Kidney capillary endothelial cell (primary cell): ENCODE measurements at places on chromosomes 2 and 18.
A peak's percentile ranks its signal among the peaks of the same experiment; 100 is the strongest.

GRCh38 chr2:39275016-39275415, 31.2 kb upstream of the CDKL4 start:
- DNase-seq, result no peak

DNA sequence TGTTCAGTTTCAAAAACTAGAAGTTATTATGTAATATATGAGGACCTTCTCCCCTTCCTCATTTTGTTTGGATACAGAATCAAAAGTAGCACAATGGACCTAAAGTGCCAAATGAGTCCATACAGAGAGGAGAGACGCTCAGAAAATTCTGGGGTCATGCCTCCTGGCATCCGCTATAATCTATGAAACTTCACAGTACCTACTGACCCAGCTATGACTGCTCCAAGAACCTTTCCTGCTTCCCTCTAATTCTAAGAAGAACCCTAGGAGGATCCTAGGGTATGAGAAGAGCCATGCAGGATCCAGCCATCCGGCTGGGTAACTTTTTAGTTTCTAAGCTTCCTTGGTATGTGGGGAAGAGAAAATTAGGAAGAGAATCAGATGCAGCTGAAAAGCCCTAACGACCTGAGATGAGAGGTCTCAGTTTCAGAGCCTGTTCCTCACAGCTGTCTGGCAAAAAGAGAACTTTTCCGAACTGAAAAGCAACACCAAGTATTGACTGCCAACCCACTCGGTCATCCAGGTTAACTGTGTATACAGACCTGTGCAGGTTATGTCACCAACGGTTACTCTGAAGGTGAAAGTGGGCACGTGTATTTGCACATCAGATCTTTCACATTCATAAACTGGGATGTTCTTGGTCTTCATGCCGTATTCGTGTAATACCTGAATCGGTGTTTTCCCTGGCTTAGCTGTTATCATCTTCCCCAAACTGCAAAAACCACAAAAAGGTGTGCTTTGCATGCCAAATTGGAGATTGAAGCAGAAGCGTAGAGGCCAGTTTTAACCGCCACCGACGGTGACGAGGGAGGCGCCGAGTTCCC, 1.1 kb downstream of the PRKRA start:
- DNase-seq, result peak; percentile 10

- no peak for DNase-seq
Observed at GRCh38 chr2:66269166-66269565, 165.8 kb upstream of the MEIS1 start.

GRCh38 chr18:77766421-77766820, 516.8 kb downstream of the GALR1 start:
- no peak for DNase-seq

DNA sequence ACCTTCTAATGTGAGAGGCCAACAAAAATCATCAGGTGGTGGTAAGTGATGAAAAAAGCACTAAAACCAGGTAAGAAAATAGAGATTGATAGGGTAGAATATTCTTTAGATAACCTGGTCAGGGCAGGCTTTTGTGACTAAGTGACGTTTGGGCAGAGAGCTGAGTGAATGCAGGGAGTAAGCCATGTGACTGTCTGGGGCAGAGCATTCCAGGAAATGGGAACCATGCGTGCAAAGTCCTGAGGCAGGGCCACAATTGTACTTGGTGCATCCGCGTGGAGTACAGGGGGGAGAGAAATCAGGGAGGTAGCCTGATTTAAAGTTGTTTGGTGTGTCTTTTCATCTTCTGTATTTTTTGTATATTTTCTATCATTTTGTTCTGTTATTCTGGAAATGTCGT, 102.5 kb downstream of the LYPD6B start:
- DNase-seq, result no peak

GRCh38 chr2:172614932-172615331, 59.0 kb downstream of the PDK1 start:
- no peak for DNase-seq

GRCh38 chr2:230738391-230738811, 25.8 kb downstream of the CAB39 start:
- no peak for DNase-seq

DNA sequence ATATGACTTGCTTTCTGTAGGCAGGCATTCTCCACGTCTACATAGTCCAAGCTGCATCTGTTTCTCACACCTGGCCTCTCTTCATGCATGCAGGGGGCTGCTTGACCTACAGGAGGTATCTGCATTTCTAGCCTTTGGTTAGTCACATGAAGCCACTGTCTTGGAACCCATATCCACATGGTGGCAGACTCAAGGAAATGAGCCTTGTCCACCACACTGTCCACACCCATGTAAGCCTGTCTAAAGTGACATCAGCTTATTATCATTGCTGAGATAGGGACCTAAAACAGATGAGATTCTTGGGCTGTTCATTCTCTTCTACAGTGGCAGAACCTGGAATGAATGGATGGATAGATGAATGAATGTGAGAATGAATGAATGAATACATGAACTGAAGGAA, 160.4 kb downstream of the DOCK10 start:
- no peak for DNase-seq

- DNase-seq, result no peak
Observed at GRCh38 chr2:68100189-68100588, 37.4 kb upstream of the C1D start.

GRCh38 chr2:224560549-224560948, 24.6 kb downstream of the CUL3 start:
- no peak for DNase-seq

- DNase-seq, result no peak
Observed at GRCh38 chr2:39685126-39685525, 19.4 kb downstream of the TMEM178A start.

DNA sequence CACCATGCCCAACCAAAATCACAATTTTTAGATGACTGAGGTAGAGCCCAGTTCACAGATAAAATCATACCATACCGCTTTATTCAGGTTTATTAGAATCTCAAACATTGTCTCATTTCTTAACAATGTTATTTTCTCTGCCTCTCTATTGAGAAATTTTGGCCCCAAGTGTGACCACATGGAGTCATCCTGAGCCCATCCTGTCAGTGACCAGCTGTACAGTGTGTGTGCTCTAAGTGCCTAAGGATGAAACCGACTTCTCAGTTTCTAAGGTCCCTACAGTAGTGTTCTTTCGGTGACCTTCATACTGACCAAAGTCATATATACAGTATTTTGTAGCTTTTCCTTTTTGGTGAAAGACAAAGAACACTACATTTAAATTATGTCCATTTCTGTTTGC, 123.7 kb upstream of the MSTN start:
- no peak for DNase-seq

- DNase-seq, result no peak
Observed at GRCh38 chr18:74506448-74507084, 10.4 kb downstream of the CNDP2 start.

- no peak for DNase-seq
Observed at GRCh38 chr2:151691631-151692030, 42.6 kb downstream of the NEB start.

- no peak for DNase-seq
Observed at GRCh38 chr2:219215871-219216534, 2.8 kb downstream of the ABCB6 start.

DNA sequence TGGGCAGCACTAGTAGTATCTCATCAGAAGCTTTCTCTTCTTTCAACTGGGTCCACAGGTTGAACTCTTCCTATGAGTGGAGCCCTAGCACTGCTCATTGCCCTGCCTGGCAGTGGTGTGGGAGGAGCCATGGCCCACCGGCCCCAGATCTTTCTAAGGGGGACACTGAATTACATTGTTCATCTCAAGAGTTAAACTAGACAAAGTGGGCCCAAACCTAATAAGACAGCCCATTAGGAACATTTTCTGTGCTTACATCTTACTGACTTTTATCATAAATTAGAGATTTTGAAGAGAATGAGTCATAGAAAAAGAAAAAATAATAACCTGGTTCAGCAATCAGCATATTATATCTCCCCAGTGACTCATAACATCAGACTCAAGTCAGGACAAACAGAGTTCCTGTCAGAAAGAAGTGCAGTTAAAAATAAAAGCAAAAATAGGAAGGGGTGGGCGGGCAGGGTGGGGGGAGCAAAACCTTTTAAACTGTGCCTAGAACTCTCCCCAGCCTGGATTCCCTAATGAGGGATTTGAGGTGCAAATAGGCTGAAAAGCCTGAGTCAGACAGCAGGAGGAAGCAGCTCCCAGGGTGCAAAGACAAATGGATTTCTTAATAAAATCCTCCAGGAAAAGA, 161.6 kb upstream of the TRIB2 start:
- DNase-seq, result peak; percentile 43

GRCh38 chr18:73741946-73742345, 405.7 kb downstream of the FBXO15 start:
- peak; percentile 47 for DNase-seq

GRCh38 chr2:11778923-11779757, 32.7 kb downstream of the LPIN1 start:
- peak; percentile 61 for DNase-seq

- DNase-seq, result no peak
Observed at GRCh38 chr2:240997141-240997855, 1.1 kb upstream of the SNED1 start.

- DNase-seq, result no peak
Observed at GRCh38 chr2:32136097-32136496, 29.6 kb upstream of the SLC30A6 start.

DNA sequence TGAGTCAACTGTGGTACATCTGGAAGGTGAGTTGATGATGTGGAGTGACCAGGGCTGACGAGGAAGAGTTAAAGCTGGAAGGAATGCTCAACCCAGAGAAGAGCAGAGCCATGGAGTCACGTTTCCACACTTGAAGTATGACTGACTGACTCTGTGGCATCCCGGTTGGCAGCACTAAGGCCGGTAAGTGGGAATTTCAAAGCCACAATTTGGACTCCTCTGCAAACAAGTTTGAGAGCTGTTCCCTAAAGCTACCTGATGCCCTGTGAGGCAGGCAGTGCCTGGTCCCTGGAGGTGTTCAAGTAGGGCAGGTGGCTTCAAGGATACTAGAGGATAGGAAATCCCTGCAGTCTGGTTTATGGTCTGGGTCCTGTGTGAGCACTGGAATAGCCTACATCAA, 69.3 kb upstream of the ITGB6 start:
- DNase-seq, result no peak

- DNase-seq, result no peak
Observed at GRCh38 chr2:101750688-101751087, 53.2 kb downstream of the MAP4K4 start.

DNA sequence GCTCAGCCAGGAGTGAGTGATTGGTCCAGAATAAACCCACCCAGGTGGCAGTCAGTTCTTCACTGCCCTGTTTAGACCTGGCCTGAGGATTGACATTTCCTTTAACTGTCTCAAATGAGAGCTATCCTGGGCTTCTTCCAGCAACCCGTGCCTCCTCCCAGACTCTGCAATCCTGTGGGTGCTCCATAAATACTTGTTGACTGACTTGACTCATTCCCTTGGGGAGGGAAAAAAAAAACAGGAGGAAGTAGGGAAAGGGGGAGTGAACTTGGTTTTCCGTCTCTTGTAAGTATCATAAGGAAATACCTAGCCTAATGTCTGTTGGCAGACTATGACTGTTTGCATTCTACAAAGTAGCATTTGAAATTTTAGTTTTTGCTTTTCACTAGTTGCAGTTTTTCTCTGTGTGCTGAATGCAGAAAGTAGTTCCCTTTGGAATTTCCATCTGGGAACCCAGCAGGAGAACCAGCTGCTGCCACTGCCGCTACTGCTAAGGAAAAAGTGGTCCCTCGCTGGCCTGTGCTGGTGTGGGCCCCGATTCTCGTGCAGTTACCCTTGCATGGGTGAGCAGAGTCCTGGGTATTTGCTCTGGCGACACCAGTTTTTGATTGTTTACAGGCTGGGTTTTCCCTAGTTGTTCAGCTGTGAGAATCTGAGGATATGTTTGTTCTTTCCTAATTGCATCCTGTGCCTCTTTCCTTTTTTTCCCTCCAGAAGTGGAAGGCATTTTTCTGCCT, 78.8 kb downstream of the TGOLN2 start:
- peak; percentile 46 for DNase-seq

- DNase-seq, result no peak
Observed at GRCh38 chr2:236166796-236167296, 1.3 kb downstream of the GBX2 start.

DNA sequence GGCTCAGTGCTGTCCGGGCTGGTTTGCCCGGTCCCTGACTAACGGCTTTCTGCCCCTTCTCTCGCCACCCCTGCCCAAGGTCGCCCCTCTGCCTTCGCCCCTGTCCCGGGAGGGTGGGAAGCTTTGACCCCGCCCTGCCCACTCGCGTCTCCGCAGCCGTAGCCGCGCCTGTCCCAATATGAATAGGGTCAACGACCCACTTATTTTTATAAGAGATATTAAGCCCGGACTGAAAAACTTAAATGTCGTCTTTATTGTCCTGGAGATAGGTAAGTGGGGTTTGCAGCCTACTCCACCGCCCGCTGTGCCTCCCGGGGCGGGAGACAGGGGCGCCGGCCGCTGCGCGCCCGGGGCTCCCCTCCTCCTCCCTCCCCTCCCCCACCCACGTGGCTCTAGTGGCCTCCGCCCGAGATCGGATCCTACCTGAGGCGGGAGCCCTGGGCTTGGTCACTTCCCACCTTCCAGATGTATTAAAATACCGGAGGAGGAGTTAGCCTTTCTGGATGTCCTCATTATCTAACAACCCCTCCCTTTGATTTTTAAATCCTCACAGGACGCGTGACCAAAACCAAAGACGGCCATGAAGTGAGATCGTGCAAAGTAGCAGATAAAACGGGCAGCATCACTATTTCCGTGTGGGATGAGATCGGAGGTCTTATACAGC, 633 bp downstream of the NABP1 start:
- DNase-seq, result no peak

- DNase-seq, result no peak
Observed at GRCh38 chr2:128710729-128711128, 392.1 kb upstream of the HS6ST1 start.

GRCh38 chr2:216031960-216032689, 18.8 kb upstream of the MREG start:
- DNase-seq, result no peak

GRCh38 chr2:56260415-56260814, 76.6 kb downstream of the CCDC85A start:
- DNase-seq, result no peak

DNA sequence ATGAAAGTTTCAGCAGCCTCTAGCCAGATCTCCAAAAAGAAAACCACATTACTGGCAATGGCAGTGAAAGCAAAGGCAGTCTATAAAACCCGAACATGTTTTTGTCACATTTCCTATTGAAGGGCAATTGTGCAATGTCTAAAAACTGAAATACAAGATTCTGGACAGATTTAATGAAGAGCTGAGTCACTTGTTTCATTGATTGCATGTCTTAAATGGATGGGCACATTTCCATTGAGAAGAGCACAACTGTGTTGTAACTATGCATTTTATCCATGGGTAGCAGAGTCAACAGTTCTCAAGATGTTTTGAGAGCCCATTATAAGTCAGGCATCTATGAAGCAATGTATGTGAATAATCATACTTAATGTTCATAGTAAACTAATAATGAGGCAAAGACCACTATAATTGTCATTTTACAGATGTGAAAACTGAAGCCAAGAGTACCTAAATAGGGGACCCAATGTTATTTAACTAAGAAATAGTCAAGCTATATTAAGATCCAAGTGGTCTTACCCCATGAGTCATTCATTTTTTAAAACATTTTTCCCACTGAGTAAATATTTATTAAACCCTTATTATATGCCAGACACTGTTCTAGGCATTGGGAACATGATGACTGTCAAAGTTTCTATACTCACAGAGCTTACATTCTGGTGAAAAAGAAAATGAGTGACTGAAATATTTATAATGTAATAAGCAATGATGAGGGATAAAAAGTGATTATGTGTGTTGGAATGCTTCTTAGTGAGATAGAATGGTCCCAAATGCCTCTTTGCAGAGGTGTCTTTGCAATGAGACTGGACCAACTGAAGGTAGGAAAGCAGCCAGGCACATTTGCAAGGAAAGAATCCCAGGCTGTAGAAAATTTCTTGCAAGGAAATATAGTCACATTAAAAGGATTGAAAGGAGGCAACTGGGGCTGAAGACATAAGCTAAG, 818.9 kb upstream of the ACVR2A start:
- no peak for DNase-seq
